Activated naive CD8-positive, alpha-beta T cell treated with anti-CD3 and anti-CD28 coated beads, Interleukin-2, amount 10 ng/mL, durations not matched to agents 7 days and 5 days (primary cell): ENCODE measurements at places on chromosomes 6 and 20.
A peak's percentile ranks its signal among the peaks of the same experiment; 100 is the strongest.

DNA sequence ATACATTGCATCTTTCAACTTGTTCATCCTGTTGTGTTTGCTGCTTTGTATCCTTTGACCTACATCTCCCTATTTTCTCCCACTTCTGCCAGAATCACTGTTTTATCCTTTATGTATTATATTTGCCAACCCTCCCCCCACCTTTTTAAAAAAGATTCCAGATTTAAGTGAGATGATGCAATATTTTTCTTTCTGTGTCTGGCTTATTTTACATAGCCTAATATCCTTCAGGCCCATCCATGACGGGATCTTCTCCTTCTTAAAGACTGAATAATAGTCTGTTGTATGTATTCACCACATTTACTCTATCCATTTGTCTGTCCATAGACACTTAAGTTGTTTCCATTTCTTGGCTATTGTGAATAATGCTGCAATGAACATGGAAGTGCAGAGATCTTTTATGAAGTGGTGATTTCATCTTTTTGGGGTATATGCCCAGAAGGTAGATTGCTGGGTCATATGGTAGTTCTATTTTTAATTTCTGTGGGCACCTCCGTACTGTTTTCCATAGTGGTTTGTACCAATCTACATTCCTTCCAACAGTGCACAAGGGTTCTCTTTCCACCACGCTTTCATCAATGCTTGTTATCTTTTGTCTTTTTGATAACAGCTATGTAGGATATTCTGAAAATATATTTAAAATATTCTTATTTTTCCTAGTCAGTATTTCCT is 181.0 kb downstream of the CDKAL1 start:
- DNase-seq: no peak

DNA sequence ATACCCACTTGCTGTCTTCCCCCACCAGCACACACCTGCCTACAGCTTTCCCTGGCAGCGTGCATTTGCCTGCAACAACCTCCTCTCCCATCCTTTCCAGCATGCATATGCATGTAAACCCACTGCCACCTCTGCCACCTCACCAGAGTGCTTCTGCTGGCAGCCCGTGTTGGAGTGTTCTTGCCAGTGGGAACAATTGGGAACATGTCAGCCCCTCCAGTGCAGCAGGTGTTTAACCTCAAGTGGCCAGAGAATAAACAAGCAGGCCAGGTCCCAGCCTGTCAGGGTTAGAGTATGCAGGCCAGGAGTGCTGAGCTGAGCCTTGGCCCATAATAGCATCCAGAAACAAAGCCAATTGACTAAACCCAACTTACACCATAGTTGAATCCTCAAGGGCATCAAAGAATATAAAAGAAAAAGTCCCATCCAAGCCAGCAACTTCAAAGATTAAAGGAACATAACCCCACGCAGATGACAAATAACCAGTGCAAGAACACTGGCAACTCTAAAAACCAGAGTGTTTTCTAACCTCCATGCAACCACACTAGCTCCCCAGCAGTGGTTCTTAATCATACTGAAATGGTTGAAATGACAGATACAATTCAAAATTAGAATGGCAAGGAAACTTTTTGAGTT is 1212.1 kb upstream of the CITED2 start:
- DNase-seq: no peak

DNA sequence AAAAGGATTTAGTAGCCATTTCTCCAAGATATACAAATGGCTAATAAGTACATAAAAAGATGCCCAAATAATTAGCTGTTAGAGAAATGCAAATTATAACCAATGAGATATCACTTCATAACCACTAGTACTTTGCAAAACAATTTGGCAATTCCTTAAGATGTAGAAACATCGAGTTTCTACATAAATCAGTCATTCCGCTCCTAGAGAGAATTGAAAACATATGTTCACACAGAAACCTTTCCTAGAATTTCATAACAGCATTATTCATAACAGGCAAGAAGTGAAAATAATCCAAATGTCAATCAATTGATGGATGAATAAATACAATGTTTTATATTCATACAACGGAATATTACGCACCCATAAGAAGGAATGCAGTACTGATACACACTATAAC is 20.5 kb upstream of the NT5E start:
- DNase-seq: no peak

- DNase-seq: no peak
Observed at GRCh38 chr6:160391419-160392116, 43.4 kb downstream of the SLC22A3 start.

- DNase-seq: no peak
Observed at GRCh38 chr6:43058531-43058930, 703 bp downstream of the MRPL2 start.

GRCh38 chr6:28977341-28978132 is 27.6 kb downstream of the ZNF311 start:
- DNase-seq: peak; percentile 48

DNA sequence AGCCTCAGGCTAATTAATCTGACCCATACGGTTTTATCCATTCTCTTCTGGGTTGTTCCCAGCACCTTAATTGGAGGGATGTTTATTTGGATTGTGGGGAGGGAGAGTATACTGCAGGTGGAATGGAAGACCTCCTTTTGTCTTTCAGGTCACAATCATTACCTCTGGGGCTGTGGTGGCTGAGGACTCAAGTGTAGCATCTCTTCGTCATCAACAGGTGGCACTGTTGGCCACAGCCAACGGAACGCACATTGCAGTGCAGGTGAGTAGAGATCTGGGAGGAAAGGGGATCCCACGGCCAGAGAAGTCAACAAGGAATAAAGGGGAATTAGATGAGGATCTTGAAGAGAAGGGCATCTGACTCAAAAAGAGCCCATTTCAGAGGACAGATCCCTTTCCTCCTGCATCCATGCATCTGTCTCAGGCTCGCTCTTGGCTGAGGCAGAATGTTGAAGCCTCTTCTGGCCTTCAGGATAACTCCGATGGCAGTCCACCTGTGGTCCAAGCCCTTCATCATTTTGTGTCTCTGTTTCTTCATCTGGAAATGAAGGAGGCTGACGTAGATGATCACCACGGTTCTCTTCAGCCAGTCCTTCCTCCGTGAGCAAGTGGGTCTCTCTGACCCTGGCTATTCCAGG is 3.2 kb upstream of the DEF6 start:
- DNase-seq: no peak

GRCh38 chr6:158057213-158057987 is 75.7 kb downstream of the SYNJ2 start:
- DNase-seq: no peak

DNA sequence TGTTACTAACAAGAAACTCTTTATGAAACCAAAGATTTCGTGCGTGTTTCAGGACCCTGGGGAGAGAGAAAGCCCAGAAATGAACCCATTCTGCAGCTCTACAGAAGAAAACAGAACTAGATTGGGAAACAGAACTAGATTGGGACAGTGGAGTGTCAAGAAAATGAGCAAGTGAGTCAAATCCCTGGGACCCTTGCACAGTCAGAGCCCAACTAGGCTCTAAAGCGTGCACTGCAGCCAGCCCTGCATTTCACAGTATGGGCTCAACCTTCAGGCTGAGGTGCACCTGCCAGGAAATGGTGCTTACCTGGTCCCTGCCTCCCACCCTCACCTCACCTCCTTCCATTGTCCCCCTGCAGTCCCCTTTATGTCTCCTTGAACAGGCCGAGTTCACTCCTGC is 39.7 kb downstream of the BFSP1 start:
- no peak for DNase-seq

DNA sequence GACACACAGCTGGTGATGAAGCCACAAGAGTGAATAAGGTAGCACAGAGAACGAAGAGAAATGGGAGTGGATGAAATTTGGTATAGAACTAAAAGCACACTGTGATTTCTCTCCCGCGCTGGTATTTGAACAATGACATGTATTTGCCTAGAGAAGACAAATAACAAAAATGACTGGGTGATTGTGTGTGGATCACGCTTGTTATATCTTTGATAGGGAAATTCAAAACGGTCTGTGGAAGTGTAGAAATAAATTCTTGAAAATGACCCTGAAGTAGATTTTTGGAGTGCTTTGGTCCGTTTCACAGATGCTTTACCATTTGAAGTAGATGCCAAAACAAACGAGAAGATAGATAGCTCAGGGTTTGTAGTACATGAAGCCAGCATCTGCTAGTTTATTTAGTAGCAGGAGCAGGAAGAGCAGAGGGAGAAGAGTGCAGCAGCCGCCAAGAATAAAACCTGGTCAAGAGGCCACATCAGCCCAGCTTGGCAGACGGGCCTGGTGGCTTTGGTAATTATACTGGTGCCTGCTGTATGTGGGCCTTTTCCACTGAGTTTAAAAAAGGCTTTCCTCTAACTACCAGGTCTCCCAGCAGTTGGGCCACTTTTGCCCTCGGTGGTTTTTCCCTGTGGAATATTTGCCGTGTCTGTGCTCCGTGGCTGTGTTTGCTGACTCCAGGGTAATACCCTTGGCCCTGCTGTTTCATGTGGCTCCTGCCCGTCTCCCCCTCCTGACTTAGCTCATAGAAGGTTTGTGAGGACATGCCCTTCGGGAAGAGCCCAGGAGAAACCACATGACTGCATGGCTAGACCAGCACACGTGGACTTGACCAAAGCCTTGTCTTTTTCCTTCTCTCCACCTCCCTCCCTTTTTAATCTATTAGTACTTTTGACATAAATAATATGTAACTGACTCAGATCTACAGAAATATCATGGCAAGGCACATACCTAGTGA is 294.0 kb downstream of the SOX4 start:
- DNase-seq: no peak

GRCh38 chr6:138593909-138594757 is 94.8 kb upstream of the NHSL1 start:
- no peak for DNase-seq

GRCh38 chr20:18662279-18663040 is 74.6 kb downstream of the DTD1 start:
- no peak for DNase-seq

DNA sequence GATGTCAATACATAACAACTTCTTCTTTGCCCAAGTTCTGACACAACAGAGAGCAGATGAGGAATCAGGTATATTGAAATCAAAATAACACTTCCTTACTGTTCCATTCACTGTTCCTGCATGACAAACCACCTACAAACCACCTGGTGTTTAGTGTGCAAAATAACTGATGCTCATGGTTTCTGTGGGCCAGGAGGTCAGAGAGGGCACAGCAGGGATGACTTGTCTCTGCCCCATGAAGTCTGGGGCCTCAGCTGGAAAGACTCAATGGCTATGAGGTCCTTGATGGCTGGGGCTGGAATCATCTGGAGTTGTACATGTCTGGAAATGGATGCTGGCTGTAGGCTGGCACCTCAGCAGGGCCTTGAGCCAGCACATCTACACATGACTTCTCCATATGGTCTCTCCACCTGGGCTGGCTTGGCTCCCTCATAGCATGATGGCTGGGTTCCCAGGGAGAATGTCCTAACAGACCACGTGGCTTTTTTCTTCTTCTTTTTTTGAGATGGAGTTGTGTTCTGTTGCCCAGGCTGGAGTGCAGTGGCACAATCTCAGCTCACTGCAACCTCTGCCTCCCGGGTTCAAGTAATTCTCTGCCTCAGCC is 7.4 kb upstream of the COX4I2 start:
- DNase-seq: no peak

- no peak for DNase-seq
Observed at GRCh38 chr6:21999012-21999528, 297.8 kb downstream of the PRL start.

GRCh38 chr20:53530440-53530839 is 63.2 kb downstream of the ZNF217 start:
- no peak for DNase-seq

DNA sequence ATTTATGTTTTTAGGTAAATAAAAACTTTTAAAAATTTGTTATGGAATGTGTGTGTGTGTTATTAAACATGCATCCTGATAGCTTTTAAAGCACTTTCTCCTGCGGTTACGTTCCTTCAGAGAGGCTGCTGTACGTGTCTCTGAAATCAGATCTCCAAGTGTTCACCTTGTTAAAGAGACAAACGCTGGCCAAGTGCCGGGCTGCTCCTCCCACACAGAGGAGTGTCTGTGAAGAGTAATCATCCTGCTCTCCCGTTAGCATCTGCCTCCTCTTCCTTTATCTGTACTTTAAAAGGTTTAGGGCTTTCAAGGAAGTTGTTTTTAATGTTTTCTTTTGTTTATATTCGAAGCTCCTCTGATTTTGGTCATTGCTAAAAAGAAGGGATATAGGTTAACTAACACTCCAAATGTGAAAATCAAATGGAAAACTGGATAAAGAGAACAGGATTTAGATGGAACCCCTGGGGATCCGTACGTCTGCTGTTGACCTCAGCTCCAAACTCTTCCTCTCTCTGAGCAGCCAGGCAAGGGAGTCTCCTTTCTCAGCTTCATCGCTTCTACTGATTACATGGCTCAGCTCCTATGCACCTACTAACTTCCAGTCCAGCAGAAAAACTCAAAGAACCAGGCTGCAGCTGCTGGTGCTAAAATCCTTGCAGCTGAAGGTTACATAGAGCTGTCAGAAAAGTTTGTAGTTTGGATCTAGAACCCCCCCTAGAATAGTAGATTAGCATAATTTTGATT is 20.0 kb downstream of the IRF4 start:
- no peak for DNase-seq

GRCh38 chr20:58130581-58130980 is 97.9 kb downstream of the ANKRD60 start:
- no peak for DNase-seq

- no peak for DNase-seq
Observed at GRCh38 chr6:44217332-44218143, 812 bp downstream of the MYMX start.

- DNase-seq: no peak
Observed at GRCh38 chr6:130965656-130966055, 97.4 kb downstream of the EPB41L2 start.

- no peak for DNase-seq
Observed at GRCh38 chr6:152457949-152458624, 179.1 kb downstream of the SYNE1 start.

DNA sequence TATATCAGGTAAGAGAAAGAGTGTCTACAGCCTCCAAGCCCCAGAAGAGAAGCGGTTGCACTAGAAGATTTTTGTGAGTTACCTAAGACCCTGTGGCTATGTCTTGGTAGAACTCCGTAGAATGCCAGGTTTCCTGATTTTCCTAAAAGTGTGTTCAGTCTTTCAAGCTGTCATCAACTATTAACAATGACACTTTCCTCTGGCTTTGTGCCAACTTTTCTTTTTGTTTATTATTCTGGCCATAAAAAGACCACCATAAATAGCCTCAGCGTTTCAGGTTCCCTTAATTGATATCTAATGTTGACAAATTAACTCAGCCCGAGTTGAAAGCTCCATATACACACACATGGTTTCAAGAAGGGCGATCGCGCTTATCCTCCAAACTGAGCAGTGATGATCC is 1.2 kb downstream of the PAK5 start:
- DNase-seq: no peak

GRCh38 chr20:38805958-38806854 is 709 bp downstream of the PPP1R16B start:
- peak; percentile 77 for DNase-seq
